ENCODE measurements at places on chromosomes 7 and 10. TPM values are rescaled to one million over a fixed set of nuclear protein-coding genes. Genes with fewer than 3 reads are reported as not detected.

The CABCOCO1 gene
- not detected for total RNA-seq

The KEL gene
- 0.60 TPM for total RNA-seq

The SOSTDC1 gene
- total RNA-seq, result not detected

The PPP1R3C gene
- 0.09 TPM for total RNA-seq

The CREB5 gene
- total RNA-seq, result not detected

The SPDYE11 gene
- total RNA-seq, result not detected

The GFRA1 gene
- total RNA-seq, result 0.20 TPM

The LIPJ gene
- not detected for total RNA-seq

The TBATA gene
- total RNA-seq, result not detected

The TMEM184A gene
- total RNA-seq, result 0.73 TPM

The SH2D4B gene
- total RNA-seq, result 0.14 TPM

The LIPN gene
- not detected for total RNA-seq

The TMEM196 gene
- not detected for total RNA-seq

The SPDYE17 gene
- total RNA-seq, result not detected

The TEX47 gene
- not detected for total RNA-seq

The OIT3 gene
- total RNA-seq, result not detected

The SLC16A9 gene
- total RNA-seq, result 0.07 TPM

The EMX2 gene
- total RNA-seq, result not detected

The ZNF727 gene
- total RNA-seq, result 0.27 TPM

The PDLIM1 gene
- not detected for total RNA-seq

The HECW1 gene
- total RNA-seq, result not detected

The MGAM2 gene
- not detected for total RNA-seq

The LAMB4 gene
- not detected for total RNA-seq

The TYW1B gene
- 2.8 TPM for total RNA-seq

The GIMAP1 gene
- total RNA-seq, result 10.7 TPM

The COL28A1 gene
- total RNA-seq, result not detected

The PLEKHS1 gene
- total RNA-seq, result not detected

The LRRC61 gene
- 10.8 TPM for total RNA-seq

The CRYGN gene
- total RNA-seq, result not detected

The SRRM3 gene
- not detected for total RNA-seq

The SLC39A12 gene
- total RNA-seq, result not detected

All from activated naive CD4-positive, alpha-beta T cell treated with anti-CD3 and anti-CD28 coated beads, Interleukin-2, amount 50 U/mL, for 72 hours (primary cell).